ENCODE measurements at places on chromosomes 3 and 15. TPM values are rescaled to one million over a fixed set of nuclear protein-coding genes. Genes with fewer than 3 reads are reported as not detected.

- DNase-seq = no peak
Measured at GRCh38 chr3:51216291-51216690, 168.8 kb upstream of the MANF start.

- no peak for DNase-seq
Measured at GRCh38 chr3:136122006-136122405, 74.1 kb downstream of the MSL2 start.

GRCh38 chr3:129620828-129621559 lies 14.5 kb upstream of the PLXND1 start:
- DNase-seq = peak; percentile 21

GRCh38 chr15:76274226-76274625 lies 37.0 kb downstream of the ETFA start:
- no peak for DNase-seq

DNA sequence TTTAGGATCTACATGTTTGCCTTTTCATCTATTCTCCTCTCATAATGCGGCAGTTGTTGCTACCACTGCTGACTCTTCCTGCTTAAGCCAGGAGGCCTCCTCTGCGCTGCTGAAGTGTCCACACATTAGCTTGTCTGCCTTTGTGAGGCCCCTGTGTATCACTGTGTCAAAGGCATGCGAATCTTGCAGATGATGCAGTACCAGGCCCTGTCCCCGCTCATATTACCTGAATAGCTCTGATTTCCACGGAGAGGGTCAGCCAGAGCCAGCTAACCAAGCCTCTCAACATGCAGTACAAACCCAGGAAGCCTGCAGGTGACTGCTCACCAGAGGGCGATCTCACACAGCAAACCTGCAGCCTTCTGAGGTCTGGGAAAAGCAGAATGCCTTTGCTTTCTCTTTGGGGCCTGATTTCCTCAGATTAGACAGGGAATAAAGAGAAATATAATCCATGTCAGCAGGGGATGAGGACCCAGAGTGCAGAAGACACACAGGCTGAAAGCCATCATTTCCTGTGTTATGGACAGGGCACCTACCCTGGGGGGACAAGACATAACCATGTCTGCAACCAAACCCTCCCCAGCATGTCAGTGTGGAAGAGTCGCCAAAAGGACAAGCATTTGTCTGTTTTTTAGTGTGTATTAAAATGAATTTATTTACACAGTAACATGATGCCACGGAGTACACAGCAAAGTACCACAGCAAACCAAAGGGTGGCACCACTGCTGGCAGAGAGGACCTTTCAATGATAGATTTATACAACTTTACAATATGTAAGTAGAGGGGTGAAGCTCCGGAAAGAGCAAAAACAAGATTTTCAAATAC lies 36.8 kb upstream of the TSPAN3 start:
- peak; percentile 58 for DNase-seq

- no peak for DNase-seq
Measured at GRCh38 chr15:36432161-36432560, 147.3 kb upstream of the CDIN1 start.

DNA sequence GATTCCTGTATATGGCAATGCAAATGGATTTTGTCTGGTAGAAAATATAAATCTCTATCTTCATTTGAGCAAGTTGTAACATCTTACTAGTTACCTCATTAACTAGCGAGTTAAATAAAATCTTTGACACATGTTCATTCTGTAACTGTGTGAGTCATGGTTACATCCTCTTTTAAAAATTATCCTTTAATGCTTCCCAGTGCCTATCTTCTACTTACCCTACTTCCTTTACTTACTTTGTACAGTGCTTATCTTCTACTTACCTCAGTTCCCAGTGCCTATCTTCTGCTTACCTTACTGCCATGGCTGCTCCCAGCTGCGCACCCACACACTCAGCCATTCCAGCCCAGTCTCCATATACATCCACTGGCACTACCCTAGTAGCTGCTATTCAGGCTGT lies 71.9 kb upstream of the GOLGA8B start:
- DNase-seq = no peak

DNA sequence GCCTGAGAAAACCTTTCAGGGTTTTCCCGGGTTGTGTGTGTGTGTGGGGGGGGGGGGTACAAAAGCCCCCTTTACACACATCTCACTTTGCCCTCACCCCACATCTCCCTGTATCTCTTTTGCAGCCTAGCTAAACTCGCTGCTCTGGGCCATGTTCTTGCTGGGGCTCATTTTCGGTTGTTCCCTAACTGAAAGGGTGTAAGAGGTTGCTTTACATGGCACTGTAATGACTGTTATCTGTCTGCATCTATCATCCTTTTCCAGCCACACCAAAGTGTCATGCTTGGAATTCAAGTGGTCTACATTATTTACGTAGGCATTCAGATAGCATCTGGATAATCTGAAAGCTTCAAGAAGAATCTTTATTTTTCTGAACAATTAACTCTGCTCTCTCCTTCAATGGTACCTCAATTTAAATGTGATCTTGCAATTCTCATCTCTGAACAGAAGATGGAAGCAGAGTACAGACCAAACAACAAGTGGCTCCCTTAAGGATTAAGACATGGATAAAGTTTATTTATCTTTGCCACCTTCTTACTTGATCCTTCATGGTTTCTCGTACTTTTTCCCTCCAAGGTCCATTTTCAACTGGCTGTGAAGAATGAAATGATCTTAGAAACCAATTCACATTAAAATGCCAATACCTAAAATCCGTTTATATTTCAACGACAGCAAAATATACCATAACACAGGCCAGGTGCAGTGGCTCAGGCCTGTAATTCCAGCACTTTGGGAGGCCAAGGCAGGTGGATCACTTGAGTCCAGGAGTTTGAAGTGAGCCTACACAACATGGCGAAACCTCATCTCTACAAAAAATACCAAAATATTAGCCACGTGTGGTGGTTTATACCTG lies 34.9 kb downstream of the DCLK3 start:
- no peak for DNase-seq

DNA sequence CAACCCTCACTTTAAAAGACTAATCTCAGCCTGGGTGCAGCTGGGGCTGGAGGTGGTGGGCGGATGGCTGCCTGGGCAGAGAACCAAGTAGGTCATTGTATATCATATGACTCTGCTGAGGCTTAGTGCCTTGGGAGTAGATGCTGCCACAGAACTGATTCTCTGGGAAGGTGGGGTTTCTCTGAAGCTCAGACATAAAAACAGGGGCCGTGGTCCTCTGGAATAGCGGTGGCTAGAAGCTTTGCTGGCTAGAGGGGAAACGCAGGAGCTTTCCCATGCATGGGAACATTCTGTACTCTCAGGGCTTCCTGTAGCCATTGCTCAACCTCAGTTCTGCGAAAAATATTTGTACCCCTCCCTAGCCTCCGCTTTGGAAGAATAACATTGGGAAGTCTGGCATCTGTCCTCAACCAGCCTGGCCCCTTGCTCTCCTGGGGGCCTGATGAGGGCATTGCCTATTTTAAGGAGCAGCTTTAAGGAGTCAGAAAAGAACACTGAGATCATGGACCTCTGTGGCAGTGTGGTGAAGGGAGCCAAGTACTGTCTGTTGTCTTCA lies 14.7 kb downstream of the TIMP4 start:
- no peak for DNase-seq

MTHFS gene
- total RNA-seq = 25.9 TPM

SSUH2 gene
- 4.9 TPM for total RNA-seq

PPP1R14D gene
- total RNA-seq = 137 TPM

CKMT1B gene
- total RNA-seq = 227 TPM

SI gene
- total RNA-seq = 66.1 TPM

Measured in colonic mucosa (tissue), 4 donors.